ENCODE measurements at places on chromosomes 7 and 10.

- DNase-seq, result no peak
Measured at GRCh38 chr10:3486346-3487065, 298.5 kb downstream of the KLF6 start.

DNA sequence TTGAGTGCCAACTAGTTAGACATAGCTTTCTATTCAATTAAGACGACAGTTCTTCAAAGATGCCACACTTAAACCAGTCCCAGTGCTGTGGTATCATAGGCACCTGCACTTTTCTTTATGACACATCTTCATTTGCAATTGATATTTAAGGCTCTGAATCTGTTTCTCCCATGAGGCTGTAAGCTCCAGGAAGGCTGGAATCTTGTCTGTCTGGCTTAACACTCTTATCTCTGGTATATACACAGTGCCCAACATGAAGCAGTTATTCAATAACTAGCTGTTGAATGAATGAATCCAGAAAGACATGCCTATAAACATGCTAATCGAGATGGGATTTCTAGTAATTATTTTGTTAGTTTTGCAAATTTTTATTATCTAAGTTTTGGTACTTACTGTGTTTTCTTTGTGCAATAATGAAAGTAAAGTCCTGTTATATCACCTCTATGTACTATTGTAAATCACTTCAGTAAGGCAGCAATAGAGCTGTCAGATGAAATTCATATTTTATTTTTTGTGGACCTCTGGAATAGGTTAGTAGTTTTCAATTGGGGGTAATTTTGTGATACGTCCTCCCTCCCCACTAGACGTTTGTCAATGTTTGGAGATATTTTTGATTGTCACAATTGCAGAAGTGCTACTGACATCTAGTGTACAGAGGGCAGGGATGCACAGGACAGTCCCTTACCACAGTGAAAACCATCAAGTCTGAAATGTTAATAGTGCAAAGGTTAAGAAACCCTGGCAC, 51.3 kb upstream of the STEAP4 start:
- DNase-seq, result no peak

GRCh38 chr7:537911-538634, 18.4 kb upstream of the PDGFA start:
- DNase-seq, result no peak

DNA sequence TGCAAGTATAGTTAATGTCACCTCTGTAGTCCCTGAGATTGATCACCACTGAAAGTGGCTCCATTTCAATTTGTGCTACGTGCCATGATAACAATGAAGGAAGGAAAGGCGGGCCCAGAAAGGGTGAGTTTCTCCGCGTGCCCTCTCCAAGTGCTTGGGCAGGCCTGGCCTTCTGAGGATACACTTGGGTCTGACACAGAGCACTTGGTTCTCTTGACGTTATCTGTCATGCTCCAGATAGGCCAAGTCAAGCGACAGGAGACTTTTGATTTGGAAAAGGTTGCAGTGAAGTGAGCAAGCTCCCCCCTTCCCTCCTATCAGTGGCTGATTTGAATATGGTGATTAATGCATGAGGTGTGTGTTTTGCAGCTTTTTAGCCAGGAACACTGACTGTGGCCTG, 160.9 kb upstream of the INSYN2A start:
- DNase-seq, result no peak

- no peak for DNase-seq
Measured at GRCh38 chr7:47078241-47078640, 503.7 kb downstream of the TNS3 start.

DNA sequence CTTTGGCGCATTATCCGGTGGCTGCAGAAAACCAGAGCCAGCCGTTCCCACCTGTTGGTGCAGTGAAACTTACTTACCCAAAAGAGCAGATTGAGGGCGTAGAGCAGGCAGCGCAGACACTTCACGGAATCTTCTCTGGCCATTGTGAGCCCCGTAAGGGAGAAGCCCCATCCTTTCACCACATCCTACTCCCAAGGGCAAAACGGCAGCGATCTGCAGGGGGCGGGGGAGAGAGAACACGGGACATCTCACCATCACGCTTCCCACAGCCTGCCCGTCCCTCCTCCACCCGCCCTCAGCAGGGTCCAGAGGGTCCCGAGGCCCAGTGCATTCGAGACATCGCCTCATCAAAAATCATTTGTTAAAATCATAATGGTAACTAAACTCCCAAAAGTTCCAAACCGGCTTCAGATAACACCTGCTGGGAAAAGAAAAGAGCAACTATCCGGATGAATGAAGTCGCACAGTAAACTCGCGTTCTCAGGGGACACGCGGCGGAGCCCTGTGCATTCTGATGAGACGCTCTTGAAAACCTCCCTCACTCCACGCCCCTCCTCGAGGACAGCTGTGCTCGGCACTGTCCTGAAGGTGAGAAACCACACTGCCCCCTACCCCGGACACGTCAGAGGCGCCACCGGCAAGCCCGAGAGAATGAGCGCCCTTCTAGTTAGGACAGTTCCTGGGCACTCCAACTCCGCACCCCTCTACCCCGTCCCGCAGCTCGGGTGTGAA, 1.2 kb downstream of the TSPAN12 start:
- DNase-seq, result peak; percentile 83

- DNase-seq, result no peak
Measured at GRCh38 chr7:55488804-55489340, 83.4 kb downstream of the VOPP1 start.

DNA sequence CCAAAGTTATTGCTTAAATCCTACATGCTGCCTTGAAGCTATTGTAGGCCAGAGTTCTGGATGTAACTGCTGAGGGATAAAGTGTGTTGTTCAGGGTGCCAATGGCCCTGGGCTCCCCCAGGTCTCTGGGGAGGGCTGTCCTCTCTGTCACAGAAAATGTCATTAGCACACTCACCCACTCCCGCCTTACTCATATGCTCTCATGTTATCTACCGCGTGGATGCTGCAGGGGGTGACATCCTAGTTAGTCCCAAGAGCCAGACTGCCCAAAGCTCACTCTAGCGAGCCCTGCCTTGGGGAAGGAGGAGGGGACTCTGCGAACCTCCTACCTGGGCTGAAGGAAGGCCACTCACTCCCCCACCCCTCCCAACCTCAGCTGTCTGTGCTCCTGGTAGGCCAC, 122.5 kb downstream of the FRMD4A start:
- DNase-seq, result no peak

DNA sequence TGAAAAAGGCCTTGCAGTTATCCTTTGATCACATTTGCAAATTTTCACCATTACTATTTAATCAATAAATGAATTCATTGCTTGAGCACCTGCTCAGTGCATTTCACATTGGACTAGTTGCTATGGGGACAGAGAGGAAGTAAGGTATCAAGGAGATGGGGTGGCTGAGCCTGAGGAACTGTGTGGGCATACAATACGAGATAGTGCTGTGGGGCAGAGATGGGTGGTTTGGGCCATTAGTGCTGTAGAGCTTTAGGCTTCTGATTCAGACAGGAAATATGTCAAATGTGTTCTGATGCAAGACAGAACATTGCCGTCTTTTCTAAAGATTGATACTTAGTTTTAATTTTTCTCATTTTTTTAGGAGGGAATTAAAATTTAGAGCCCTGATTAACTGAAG, 13.2 kb downstream of the ITGB8 start:
- DNase-seq, result no peak

- no peak for DNase-seq
Measured at GRCh38 chr10:122461367-122461728, at the start of gene HTRA1. Gene HTRA1, plus strand, starts transcription at chr10:122461553. Its CDS starts 100 bp downstream, at chr10:122461653.

DNA sequence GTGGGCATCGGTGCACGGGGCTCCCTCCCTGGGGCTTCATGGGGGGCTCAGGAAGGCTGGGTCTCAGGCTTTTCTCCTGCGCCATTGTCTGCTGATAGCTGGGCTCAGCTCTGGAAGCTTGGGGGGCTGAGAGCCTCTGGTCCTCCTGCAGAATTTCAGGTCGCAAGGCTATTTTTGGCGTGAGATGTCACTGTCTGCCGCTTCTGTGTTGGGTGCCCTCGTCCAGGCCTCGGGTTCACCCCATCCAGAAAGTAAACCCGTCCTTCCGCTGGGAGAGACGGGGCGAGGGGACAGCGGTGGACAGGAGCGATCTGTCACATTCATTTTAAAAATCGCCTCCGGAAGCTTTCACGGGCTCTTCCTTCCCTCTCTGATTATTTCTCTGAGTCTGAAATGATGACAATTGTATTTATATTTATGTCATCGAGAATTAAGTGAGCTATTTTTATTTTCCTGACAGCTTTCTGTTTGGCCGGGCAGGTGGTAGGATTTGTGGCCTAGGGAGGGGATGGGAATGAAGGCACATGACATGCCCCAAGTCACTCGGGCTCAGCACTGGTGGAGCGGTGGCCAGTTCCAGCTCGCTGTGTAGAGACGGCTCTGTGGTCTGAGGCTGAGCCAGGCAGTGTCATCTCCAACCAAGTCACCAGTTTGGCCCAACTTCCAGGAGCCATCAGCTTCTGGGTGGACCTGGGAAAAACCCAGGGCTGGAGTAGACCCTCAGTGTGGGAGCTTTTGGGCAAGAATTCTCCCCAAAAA, 40.7 kb upstream of the AP5Z1 start:
- no peak for DNase-seq

DNA sequence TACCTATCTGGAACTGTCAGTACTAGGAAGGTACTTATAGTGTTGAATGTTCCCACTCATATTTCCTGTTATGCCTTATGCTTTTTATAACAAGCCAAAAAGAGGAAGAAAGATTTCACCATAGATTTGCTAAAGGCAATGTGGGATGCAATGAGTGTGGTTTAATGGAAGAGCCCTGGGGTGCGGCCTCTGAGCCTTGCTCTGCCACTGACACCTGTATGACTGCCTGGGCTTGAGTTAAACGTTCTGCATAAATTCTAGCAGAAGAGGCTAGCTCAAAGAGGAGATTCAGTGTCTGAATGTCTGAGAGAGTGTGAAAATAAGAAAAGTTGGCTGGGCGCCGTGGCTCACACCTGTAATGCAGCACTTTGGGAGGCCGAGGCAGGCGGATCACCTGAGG, 143.8 kb downstream of the TPST1 start:
- DNase-seq, result no peak

DNA sequence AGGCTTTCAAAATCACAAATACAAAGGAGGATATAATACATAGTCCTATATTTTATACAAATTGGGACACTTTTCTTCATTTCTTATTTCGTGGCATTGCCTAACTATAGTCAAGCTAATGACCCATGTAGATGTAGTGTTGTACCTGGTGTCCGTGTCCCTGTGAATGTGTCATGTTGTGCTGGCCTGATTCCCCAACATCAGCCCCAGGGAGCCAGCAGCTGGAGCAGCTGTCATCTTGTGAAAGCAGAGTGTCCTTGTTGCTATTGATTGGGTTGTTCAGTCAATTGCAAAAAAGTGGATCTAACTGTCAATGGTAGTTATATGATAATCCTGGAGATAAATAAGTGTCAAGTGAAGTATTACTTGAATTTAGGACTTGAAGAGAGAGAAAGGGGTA, 86.3 kb downstream of the KAT6B start:
- no peak for DNase-seq

GRCh38 chr7:106613848-106614560, 47.0 kb downstream of the CCDC71L start:
- DNase-seq, result no peak

Measured in NCI-H526 (cell line).